ENCODE measurements at places on chromosomes 5 and 9.

- DNase-seq, result no peak
Observed at GRCh38 chr5:343461-344401, 22.2 kb downstream of the AHRR start.

GRCh38 chr5:152456815-152457443, 51.9 kb upstream of the NMUR2 start:
- DNase-seq, result no peak

DNA sequence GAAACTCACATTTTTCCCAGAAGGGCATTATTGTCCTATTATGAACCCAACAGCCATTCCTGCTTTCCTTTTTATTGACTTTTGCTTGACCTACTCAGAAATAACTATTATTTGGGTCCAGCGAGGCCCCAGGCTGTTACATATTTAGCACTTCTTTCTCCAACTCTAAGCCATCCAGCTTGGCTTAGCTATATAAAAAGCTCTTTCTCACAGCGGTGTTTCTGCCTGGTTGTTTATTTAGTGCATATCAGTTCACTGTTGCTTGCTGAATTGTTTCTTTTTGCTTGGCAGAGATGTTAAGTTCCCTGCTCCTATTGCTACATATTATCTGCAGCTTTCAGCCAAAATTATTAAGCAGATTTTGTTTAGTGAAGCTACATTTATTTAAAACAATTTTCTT, 1156.8 kb upstream of the SEMA6A start:
- no peak for DNase-seq

- DNase-seq, result peak; percentile 42
Observed at GRCh38 chr9:137241490-137242268, 592 bp downstream of the TUBB4B start.

DNA sequence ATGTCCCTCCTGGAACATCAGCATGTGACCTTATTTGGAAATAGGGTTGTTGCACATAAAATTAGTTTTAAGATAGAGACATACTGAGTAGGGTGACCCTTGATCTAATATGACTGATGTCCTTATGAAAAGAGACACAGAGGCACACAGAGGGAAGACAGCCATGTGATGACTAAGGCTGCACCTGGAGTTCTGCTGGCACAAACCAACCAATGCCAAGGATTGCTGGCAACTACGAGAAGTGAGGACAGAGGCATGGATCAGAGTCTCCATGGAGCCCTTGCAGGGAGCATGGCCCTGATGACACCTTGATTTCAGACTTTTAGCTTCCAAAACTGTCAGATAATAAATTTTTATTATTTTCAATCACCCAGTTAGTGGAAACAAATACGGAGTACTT, 101.9 kb downstream of the FBXL7 start:
- no peak for DNase-seq

All from activated naive CD8-positive, alpha-beta T cell treated with anti-CD3 and anti-CD28 coated beads, Interleukin-2, amount 50 U/mL, for 16 hours (primary cell).